Progenitor cell of endocrine pancreas (in vitro differentiated cells): ENCODE measurements at places on chromosomes 5 and 9.

DNA sequence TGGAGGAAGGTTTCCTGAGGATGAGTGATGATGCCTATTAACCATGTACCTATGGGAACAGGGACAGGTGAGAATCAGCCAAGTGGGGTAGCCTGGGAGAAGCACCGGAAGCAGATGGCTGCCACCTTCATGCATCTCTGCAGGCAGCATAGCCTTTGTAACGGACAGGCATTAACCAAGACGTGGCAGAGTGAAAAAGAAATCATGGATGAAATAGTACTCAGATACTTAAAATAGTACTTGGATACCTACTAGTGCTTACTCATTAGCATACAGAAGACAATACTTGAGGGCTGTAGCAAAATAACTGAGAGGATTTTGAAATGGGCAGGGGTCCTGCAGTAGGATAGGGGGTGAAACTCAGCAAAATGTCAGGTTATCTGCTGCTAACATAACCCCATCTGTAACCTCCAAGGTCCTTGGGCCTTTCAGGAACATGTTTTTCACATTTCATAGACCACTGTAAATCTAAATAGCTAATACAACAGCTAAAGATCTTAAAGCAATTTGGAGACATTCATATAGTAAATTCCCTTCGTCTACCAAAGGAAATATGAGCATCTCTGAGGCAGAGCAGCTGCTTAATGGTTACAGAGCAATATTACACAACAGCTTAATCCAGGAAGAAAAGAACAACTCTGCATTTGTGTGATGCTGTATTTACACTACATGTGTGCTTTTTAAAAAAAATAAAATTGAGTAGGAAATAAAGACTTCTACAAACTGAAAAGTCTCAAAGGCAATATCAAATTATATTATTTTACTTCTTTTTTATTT lies 154.3 kb downstream of the NFIB start:
- DNase-seq: no peak

- no peak for DNase-seq
Measured at GRCh38 chr5:132458226-132458560, 32.4 kb downstream of the IRF1 start.

DNA sequence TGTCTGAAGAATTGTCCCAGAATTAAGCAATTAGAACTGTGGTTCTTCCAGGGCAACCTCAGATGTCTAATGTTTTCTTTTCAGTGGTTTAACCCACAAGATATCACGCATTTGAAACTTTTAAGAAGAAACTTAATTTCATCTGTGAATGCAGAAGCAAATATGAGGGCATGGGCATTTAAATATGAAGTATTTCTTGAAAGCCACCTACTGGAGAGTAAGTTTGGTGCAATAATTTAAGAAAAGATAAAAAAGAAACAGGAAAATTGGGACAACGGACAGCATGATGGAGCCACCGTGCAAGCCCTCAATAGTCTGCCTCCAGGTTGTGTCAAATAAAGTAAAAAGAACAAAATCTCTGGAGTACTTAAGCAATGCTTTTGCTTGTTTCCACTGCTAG lies 1.2 kb upstream of the CAPSL start:
- DNase-seq: no peak

DNA sequence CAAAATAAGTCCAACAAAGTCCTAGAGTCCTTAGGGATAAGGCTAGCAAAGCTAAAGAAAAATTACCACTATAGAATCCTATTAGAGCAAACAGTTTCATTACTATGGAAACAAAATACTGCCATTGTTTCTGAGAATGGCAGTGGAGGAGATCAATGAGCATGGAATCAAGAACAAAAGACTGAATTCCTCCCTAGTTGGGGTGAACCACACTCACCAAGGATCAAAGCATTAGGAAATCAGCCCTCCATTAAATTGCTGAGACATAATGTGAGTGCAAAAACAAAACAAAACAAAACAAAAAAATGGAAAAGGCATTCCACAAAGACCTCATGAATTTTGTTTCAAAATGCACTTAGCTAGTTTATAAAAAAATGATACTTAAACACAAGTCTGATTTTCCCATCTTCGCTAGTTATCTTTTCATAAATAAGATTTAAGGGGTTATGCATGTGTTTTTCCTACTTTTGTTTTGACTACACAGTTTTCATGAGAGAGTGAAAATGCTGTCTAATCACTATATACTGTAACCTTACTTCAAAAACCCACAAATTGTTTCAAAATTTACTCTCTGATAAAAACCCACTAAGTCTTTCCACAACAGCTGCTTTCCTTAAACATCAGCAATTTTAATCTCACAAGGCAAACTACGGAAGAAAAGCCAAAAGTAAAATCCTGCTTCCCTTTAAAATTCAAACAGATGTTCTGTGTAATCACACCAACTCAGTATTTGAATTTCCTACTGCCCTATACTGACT lies 9.7 kb downstream of the SERINC5 start:
- DNase-seq: no peak

GRCh38 chr9:4238522-4238921 lies 61.3 kb downstream of the GLIS3 start:
- DNase-seq: no peak

DNA sequence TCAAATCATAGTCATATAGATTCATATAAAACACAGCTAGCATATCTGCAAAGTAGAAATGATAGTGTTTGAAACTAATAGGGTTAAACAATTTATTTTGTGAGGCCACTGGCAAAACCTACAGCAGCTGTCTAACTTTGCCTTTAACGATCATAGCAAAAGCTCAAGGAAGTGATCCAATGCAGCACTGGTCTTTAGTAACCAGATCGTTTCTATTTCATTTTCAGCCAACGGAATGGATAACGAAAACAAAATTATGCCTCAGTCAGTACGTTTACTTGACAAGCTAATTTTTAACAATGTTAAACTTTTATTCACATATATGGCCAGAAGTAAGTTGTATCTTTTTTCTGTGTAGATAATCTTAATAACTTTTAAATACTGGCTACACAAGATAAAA lies 17.7 kb downstream of the MLLT3 start:
- DNase-seq: no peak

GRCh38 chr5:127820910-127821553 lies 117.8 kb downstream of the CCDC192 start:
- no peak for DNase-seq

DNA sequence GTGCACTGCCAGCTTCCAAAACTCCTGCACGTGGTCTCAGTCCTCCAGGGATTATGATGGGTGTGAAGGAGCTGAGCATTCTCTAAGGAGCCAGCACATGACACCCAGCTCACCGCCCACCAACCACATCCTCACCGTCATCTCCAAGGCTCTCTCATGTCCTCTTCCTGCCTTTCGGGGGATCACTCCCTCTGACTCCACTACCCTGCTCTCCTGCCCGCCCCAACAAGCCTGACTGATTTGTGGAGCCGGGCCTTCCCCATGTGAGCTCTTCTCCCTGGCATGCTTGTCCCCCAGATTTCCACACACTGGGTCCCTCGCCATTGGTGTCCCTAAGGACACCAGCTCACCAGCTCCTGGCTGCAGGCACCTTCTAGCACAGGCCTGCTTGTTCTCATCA lies 1.9 kb downstream of the ABO start:
- DNase-seq: no peak

DNA sequence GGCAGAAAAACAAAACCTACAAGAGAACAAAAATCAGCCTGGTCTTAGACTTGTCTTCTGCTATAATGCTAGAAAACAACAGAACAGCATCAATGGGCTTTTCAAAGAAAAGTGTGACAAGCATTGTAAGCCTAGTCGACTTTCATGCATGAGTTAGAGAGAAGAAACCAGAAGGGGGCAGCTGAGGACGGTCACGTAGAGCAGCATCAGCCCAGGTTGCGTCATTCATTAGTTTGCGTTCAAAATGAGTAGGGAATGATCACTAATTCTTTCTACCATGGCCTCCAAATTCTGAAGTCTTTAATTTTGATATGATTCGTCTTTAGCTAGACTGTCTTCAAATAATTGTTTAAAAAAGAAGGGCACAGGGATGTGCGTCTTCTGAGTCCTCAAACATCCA lies 4.7 kb upstream of the ISCA1 start:
- DNase-seq: no peak

DNA sequence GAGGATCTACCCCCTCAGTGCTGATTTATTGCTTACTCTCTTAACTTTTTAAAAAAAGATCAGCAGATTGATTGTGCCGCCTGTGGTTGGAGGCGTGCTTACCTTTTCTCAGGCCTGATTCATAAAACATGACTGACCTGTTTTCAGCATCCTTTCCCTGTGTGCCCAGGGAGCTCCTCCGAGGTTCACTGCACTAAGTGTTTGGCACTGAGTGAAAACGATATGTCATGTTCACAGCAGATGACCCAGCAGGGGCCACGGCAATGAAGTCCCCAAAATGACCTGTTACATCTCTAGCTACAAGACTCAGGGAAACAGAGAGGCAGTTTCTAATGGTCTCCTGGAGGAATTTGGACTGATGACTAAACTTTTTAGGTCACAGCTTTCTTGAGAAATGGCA lies 69.9 kb downstream of the INSYN2B start:
- no peak for DNase-seq

- DNase-seq: no peak
Measured at GRCh38 chr5:167573370-167574127, 717.9 kb upstream of the WWC1 start.

GRCh38 chr9:85872463-85872862 lies 68.5 kb upstream of the NAA35 start:
- no peak for DNase-seq

DNA sequence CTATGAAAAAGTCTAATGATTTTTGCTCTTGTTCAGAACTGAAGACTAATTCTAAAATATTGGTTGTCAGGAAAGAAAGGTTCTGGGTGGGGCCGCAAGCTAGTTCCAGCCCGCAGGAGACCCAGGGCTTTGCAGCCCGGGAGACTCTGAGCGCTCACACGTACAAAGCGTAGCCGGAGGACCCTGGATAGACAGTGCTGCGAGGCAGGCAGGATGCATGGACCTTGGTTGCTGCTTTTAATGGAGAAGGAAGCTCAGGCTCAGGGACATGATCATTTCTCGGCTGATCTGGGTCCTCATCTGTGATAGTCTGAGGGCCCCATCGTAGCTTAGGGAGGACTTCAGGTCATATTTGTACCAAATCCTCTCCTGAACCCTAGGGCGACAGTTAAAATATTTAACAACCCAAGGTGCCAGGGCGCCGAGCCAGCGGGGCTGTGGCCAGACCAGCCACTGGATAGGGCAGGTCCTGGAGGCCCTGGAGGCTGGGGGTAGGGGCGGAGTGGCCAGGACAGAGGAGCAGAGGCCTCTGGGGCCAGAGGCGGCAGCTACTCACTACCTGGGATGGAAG lies 70.1 kb upstream of the UNC5A start:
- DNase-seq: no peak

GRCh38 chr9:136826703-136827582 lies 15.3 kb upstream of the AJM1 start:
- no peak for DNase-seq

GRCh38 chr5:148829248-148829594 lies 2.8 kb downstream of the ADRB2 start:
- DNase-seq: no peak

DNA sequence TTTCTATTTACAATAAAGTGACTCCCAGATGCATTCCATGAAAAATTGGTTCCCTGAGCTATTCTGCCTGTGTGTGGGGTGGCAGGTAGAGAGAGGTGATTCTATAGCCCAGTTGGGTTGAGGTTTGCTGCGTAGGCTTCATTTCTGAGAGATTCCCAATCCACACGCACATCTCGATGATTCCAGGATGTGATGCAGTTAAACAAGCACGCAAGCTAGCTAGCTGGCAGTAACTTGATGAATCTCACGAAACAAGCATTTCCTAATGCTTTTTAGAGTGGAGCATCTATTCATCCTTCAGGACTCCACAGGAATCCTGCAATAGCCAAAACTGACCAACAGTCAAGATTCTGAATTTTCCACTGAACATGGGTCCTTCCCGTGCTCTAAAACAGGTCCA lies 43.8 kb upstream of the CER1 start:
- DNase-seq: no peak

GRCh38 chr9:135330685-135331590 lies 148.6 kb upstream of the PPP1R26 start:
- no peak for DNase-seq

- no peak for DNase-seq
Measured at GRCh38 chr5:134397196-134397595, 14.5 kb downstream of the CDKN2AIPNL start.

GRCh38 chr5:62299101-62299500 lies 6.9 kb upstream of the KIF2A start:
- no peak for DNase-seq

DNA sequence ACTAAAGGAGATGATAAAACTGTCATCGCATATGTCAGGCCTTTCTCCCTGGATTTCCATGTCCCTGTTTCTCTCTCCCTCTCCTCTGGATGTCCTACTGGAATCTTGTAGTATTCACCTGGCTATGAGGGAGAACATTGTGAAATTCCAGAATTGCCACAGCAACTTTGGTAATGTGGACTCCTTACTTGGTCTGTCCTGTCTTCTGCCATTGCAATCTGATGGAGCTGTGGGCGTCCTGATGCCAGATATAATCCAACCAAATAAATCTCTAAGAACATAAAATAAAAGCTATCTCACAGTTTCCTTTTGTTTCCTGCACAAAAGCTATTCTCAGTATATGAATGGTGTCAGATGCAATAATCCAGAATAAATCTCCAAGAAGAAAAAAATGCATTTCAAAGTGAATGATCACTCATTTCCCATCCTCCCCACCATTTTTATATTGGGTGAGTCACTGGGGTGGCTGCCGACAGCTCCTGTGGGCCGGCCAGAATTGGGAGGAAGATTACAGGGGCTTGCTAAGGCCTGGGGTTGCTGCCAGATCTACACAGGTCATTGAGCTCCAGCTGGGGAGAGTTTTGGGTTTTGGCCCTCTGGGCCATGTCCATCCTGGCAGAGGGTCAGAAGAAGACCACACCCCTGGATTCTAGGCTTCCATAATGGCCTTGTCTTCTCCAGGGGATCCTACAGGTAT lies 160.7 kb upstream of the PITX1 start:
- DNase-seq: no peak

- no peak for DNase-seq
Measured at GRCh38 chr9:89723469-89724100, 118.8 kb downstream of the GADD45G start.

DNA sequence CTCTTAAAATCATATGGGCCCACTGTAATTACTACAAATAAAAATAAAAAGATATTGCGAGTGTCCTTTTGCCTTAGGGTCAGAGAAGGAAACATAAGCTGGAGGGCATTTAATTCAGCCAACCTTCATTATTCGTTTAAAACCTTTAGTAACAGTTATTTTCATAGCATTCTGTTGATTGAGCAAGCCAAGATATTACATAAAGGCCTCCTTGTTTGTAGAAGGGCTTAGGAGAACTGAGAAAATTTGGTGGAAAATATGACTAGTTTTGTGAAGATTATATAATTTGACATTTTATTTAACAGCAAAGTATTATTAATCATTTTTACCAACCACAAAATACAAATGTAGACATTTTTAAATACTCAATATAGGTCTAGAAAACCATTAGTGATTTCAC lies 62.2 kb downstream of the COX7C start:
- DNase-seq: no peak
